ENCODE measurements at places on chromosomes 12 and 14.

- DNase-seq, result no peak
Measured at GRCh38 chr14:67411820-67412421, at the start of gene PLEK2. TSS of gene PLEK2 (minus strand) at chr14:67412165. CDS start at chr14:67412059, 106 bp downstream.

DNA sequence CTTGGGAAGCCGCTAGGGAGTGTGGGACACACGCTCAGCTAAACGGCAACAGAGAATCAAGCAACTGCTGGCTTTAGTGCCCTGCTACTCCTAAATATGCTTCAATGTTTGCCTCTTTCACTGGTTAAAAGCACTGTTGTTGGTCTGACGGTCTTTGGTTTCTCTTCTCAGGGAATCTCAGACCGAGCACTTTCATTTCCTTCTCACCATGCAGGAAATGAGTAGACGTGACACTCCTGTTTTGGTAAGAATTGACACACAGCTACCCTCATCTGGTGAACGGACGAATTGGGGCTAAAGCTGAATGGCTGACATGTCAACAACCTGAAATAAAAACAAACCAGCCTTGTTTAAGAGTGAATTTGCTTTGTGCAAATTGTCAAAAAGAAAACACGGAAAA lies 57.5 kb upstream of the PIWIL1 start:
- DNase-seq, result peak; percentile 14

DNA sequence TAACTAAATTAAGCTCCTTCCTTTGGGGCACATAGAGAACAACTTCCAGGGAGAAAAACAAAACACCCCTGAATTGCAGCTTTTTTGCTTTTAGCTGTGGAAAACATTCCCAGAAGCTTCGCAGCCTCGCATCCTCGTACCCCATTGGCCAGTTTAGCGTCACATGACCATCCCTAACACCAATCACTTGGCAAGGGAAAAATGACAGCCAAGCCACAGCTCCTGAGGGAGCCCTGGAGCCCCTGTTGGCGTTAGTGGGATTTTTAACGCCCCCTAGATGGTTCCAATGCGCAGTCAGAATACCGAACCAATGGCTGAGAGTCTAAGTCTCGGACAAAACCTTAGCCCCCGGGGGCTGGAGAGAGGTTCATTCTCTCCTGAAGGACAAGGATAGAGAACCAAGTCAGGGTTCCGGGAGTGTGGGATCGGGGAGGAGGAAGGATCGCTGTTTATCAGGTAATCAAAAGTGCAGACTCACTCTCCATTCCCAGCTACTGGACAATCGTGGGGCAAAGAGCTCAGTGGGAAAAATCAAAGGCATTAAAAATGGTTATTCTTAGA lies 135.6 kb upstream of the HIF1A start:
- DNase-seq, result no peak

DNA sequence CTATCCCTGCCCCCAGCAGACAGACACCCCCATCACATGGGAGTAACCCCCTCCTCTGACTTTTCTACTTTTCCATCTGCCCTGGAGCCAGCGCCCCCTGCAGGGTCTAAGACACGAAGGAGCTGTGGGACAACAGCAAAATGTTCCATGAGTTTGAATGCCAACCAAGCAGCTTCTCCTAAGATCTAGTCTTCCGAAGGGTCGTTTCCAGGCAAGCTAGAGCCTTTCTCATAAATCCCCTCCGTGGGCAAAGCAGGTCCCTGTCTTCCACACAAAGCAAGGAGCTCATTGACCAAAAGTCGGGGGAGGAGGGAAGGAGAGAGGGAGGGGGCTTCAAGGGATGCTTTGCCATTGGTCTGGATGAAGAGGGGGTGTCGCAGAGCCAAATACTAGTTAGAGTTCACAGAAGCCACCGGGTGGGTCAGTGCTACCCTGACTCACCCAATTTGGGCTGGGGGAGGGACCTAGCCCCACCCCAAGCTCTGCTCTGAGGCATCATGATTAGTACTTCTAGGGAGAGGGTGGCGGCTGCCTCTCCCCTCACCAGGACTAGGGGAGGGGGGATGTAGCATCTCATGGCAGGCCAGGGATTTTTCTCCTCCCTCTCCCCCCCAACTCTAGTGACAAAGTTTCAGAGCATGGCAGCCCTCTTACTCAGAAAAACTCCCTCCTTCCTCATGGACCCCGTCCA lies 1.6 kb downstream of the MSI1 start:
- DNase-seq, result no peak

GRCh38 chr14:96688629-96689028 lies 108.6 kb upstream of the VRK1 start:
- DNase-seq, result no peak

DNA sequence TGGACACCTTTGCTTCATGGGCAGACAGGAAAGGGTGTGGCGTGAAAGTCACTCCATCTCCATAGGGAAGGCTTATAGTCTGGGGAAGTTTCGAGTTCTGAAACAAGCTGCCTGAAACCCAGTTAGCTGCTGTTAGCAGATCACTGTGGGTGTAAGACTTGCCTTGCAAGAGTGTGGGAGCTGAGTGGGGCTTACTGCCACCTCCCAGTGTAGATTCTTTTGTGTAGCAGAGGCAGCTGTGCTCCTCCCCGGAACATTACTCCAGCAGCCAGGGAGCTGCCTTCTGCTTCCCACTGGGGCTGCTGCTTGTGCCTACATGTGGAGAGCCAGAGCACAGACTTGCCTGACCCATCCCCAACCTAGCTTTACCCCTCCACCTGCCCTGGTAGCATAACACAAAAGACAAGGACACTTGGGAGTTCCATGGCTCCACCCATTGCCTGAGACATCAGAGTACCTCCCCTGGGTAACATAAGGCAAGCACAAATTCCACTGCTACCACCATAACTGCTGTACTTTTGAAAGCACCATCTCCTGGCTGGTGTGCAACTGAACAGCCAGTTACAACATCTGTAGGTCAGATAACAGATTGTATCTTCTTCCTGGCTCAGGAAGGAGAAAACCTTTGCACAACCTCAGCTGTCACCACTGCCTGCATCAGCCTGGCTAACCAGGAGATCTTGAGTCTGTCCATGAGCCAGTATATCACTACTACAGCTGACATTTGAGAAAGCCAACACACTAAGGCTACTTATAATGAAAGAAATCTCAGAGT lies 69.5 kb downstream of the ADAMTS20 start:
- peak; percentile 78 for DNase-seq

DNA sequence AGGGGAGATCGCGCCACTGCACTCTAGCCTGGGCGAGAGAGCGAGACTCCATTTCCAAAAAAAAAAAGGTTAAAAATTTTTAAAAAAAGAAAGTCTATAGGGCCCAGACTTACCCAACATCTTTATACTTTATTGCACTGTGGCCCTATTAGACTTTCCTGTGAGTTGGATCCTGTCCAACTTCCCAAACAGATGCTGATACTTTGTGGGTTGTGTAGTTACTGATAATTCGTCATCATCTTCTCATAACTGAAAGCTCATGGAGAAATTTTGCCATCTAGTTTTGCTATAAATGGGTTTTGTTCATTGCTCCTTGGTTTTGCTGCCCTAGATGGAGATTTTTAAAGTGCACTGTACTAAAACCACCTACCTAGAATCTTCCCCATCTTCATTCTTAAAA lies 31.1 kb downstream of the APOBEC1 start:
- DNase-seq, result no peak

GRCh38 chr14:64760146-64760755 lies 56.0 kb downstream of the PLEKHG3 start:
- no peak for DNase-seq

DNA sequence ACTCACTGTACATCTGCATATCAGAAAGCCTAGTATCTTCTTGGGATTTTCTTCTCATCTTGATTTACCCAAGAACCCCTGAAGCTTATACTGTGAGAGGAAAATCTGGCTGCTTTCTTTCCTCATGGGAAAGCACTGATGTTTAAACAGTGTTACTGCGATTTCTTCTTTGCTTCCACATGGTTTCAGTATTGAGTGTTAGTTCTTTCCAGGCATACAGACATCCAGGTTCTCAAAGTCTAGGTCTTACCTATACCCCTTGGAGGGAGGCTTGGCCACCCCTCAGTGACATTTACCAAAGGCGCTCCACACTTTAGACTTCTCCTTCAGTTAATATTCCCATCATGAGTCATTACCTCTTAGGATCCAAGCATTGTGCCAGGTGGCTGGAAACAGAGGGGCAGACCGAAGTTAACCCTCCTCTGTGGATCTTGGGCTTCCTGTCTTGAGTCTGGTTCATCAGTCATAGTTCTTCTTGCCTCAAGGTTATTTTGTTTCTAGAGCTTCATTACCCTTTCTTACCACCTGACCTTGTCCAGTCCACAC lies 79.1 kb downstream of the TMEM117 start:
- no peak for DNase-seq

DNA sequence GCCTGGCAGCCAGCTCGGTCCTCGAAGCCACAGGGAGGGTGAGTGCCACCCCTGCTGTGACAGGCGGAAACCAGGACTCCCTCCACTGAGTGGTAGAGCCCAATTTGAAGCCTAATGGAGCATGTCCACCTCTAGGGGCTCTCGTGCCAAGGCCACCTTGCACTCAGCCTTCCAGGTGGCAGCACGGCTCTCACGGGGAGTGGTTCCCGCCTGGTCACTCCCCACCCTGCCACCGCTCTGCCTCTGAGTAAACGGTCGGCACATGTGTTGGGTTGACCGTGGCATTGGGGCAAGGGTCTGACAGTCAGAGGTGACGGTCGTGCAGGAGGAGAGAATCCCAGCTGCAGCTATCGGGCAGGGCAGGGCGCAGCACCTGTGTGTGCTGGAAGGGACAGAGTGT lies 34.8 kb downstream of the IL31 start:
- DNase-seq, result no peak
